ENCODE measurements at places on chromosomes 2 and 18. TPM values are rescaled to one million over a fixed set of nuclear protein-coding genes. Genes with fewer than 3 reads are reported as not detected.

- H3K4me1 ChIP-seq = no peaks in the 10 kb centered on the region
- H3K36me3 ChIP-seq = no peaks in the 10 kb centered on the region
- H3K27me3 ChIP-seq = no peaks in the 10 kb centered on the region
These were observed 197.8 kb downstream of the RDH14 start for GRCh38 chr2:18362696-18363095.

DNA sequence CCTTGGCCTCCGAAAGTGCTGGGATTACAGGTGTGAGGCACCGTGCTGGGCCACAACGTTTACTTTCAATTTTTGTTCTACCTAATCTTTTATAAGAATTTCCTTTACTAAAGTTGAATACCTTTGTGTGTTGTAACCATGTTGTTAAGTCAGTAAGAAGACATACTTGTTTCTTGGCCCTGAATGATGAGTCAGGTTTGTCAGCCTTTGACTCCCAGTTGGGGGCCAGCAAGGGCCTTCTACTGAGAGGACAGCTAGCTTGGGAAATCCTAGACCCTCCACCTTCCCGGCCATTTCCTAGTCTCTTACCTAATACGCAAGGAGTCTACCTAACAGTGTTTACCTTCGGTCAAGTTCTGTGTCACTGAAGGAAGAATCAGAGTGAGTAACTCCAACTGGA is 22.7 kb downstream of the MTHFD2 start:
- DNase-seq = no peak
- H3K4me1 ChIP-seq = no peaks in the 10 kb centered on the region
- H3K27ac ChIP-seq = no peak overlapping the region
- no peaks in the 10 kb centered on the region for H3K27me3 ChIP-seq
- no peak overlapping the region for H3K4me3 ChIP-seq

Gene CD8A
- 1.8 TPM for polyA plus RNA-seq

GRCh38 chr18:57194622-57195021 is 47.7 kb downstream of the BOD1L2 start:
- no peak overlapping the region for H3K4me3 ChIP-seq
- H3K4me1 ChIP-seq = no peaks in the 10 kb centered on the region
- H3K27me3 ChIP-seq = no peaks in the 10 kb centered on the region
- peak; percentile 64 for DNase-seq
- H3K36me3 ChIP-seq = no peaks in the 10 kb centered on the region

- H3K27me3 ChIP-seq = no peaks in the 10 kb centered on the region
- no peaks in the 10 kb centered on the region for H3K36me3 ChIP-seq
- H3K4me1 ChIP-seq = no peaks in the 10 kb centered on the region
- no peak for DNase-seq
These were observed 602.6 kb upstream of the VRK2 start for GRCh38 chr2:57443973-57444521.

All from small intestine (tissue), 16 donors.